ENCODE measurements at places on chromosomes 12 and 14.

- DNase-seq = no peak
These were observed 12.8 kb downstream of the PSMA6 start for GRCh38 chr14:35304812-35305462.

DNA sequence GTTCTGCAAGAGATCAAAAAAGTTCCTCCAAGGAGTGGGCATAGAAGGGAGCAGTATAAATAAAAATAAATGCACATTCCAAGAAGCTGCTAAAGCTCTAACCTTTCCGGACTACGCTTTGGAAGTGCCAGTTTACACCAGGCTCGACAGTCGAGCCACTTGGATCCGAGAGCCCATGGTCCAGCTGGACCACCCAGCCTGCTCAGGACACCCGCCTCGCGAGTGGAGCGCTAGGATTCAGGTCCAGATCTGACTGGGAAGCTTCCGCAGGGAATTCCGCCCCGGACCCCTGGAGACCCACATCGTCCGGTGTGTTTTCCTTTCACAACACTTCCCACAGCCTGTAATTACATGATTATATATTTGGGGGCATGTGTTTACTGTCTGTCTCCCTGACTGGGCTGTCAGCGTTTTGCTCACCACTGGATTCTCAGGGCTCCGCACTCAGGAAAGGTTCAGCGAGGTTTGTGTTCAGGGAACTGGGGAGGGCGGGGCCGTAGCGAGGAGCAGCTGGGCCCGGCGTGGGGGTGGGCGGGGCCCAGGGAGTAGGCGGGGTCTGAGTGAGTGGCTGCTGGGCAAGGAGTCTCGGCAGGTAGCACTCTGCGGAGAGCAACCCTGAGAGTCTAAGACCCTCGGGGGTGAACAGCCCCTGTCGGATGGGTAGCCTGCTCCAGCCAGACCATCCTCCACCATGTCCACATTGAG, 52.3 kb upstream of the TMEM263 start:
- DNase-seq = peak; percentile 89

DNA sequence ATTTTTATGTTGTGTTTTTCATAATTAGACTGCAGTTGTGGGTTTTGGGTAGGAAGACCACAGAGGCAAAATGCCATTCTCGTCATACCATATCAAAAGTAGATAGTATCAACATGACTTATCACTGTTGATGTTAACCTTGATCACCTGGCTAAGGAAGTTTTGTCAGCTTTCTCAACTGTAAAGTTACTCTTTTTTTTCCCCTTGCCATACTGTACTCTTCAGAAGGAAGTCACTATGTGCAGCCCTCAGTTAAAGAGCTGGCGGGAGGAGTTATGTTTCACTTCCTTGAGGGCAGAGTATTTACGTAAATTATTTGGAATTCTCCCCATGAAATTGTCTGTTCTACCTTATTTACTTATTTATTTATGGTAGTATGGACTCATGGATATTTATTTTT, 78.7 kb downstream of the PRORP start:
- DNase-seq = no peak

DNA sequence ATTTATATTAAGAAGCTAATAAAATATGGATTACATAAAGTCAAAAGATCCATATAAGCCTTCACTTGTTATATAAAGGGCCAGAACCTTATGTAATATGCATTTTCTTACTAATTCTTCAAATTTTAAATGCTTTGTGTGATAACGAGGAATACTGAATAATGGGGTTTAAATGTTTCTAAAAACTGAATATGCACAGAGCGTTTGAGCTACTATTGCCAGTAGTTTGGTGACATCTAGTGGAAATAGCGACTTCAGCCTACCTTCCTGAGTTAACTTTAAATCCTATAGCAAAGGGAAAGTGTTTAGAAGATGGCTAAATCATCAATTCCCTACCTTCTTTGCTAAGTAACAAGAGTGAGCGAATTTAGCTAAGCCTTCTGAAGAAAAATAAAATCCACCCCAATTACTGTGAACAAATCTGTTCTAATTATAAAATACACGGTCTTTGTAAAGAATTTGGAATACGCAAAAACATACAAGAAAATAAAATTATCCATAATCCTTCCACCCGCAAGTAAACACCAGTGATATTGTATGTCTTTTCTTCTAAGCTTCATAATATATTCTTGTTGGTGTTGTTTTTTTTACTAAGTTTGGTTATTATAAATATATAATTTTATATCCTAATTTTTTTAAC, 115.5 kb upstream of the G2E3 start:
- no peak for DNase-seq

- DNase-seq = no peak
These were observed 46.3 kb downstream of the TTC8 start for GRCh38 chr14:88870777-88871176.

GRCh38 chr14:75240781-75241180, 37.8 kb upstream of the FOS start:
- no peak for DNase-seq

GRCh38 chr14:92263681-92264080, 59.3 kb upstream of the SLC24A4 start:
- peak; percentile 3 for DNase-seq

DNA sequence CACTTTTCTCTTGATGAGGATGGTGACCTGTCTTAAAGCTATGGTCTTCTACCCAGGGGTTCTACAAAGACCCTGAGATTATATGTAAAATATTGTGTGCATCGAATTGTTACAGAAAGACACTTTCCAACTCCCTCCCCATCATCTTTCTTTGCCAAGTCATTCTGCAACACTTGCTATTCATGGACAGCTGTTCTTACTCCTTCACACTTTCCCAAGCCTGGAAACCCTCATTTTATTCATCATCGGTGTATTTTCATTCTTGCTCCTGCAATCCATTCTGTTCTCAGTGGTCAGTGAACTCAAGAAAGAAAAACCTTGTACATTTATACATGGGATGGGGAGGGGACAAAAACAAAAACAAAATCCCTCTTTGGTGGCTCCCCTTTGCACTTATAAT, 90.5 kb upstream of the STXBP6 start:
- no peak for DNase-seq

GRCh38 chr12:48938805-48939204, 13.5 kb upstream of the FKBP11 start:
- DNase-seq = no peak

- no peak for DNase-seq
These were observed 20.9 kb downstream of the RASSF3 start for GRCh38 chr12:64631197-64631596.

DNA sequence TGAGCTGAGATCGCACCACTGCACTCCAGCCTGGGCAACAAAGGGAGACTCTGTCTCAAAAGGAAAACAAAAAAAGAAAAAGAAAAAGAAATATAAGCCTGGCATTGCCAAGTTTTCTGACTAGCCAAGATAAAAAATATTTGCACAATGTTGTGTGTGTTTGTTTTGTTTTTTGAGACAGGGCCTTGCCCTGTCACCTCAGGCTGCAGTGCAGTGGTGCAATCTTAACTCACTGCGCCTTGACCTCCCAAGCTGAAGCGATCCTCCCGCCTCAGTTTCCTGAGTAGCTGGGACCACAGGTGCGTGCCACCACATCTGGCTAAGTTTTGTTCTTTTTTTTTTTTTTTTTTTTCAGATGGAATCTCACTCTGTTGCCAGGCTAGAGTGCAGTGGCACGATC, 5.5 kb upstream of the C12orf43 start:
- no peak for DNase-seq

DNA sequence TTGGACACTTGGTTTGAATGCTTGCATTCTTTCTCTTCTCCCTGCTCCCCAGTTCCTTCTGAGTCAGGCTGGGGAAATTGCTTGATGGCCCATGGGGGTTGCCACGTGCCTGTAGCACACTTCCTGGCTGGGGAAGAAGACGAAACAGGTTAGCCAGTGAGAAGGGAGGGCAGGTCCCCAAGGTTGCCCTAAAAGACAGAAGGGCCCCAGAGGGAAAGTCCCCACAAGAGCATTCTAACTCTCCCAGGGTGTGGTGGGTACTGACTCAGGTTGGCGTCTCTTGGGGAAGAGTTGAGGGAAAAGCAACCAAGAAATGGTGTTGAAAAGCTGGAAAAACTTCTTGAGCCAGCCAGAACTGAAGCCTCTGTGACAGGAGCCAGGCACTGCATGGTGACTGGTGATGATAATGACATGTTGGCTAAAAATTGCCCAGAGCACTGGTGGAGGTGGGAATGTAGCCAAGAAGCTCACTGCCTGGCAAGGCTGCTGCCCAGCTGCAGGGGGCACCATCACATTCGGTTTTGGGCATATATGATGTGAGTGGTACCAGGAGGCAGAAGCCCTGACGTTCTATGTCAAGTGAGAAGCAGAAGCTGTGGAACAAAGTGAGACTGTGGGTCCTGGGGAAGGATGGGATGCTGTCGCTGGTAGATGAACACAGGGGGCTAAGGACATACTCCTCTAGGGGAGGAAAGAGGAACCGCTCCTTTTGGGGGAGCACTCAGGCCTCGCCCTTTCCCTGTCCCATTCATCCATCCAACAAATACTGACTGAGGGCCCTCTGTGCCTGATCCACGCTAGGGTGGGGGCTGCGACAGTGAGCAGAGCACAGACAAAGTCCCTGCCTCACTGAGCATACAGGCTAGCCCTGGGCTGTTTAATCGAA, 8.1 kb upstream of the RABGGTA start:
- peak; percentile 60 for DNase-seq

DNA sequence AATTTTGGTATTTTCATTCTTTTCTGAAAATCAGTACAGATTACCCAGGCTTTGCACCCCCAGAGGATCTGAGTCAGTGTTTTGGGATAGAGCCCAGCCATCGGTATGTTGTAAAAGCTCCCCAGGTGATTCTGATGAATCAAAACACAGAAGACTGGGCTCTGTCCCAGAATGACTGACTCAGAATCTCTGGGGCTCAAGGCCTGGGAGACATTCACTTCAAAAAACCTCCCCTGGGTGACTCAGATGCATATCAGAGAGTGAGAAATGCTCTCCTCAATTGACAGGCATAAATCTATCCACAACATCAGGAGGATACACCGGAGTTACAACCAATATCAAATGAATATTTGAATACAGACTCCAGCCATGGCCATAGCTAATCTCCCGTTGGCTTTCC, 32.6 kb downstream of the SLC35F4 start:
- DNase-seq = peak; percentile 6

DNA sequence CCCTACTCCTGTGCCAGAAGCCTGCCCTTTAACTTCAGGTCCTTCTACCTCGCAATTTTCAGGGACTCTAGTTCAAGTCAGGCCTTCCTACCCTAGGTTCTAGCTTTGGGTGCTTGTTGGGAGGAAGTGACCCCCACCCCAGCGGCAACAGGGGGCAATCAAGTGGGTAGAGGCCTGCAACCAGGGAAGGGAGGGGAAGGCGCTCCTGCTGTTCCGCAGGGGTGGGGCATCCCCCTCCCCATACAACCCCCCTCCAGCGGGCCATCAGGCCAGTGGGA, 204 bp upstream of the PRPH start:
- no peak for DNase-seq

DNA sequence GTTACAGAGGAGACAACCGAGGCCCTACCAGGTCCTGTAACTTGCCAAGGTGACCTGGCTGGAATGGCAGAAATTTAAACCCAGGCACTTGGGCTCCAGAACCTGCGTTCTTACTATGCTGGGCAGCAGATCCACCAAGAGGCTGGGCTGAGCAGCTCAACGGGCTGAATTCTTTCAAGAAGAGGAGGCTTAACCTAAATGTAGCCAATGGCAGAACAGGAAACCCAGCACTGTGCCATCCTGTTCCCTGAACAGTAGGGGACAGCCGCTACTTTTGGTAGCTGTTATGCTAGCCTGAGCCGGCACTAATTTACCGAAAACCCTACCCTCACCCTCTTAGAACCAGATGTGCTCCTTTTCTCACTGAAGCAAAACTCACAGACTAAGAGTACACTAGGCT, 86.1 kb downstream of the ACTN1 start:
- no peak for DNase-seq

DNA sequence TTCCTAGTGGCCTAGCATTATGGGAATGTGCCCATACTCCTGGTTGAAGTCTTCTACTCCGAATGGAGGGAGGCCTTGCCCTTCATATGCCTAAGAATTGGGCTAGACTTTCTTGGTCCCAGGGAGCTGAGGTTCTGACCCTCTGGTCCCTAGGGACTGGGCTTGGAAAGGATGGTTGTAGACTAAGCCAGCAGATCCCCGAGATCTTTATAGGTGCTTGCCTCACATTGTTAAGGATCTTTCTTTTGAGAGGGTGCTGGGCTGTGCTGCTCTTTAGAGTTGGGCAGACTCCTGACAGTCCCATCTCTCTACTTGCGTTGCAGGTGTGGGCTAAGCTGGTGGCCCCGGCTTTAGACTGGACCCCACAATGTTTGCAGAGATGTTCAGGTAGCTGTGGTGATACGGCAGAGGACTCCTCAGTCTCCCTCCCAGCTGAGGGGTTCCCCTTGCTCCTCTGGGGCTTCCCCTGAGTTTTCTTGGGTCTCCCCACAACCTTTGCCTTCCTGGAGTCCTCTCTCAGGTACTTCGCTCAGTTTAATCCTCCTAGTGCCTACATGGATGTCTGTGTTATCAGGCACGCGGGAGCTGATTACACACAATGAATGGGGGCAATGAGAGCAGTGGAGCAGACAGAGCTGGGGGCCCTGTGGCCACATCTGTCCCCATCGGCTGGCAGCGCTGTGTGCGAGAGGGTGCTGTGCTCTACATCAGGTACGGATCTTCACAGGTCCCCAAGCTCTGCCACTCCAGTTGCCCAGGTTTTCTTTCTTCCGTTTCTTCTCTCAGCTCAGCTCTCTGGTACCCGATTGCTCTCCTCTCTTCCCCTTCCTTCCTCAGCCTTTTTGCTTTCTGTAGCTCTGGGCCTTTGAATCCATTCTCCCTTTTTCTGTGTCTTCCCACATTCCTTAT, 1.3 kb downstream of the MBD6 start:
- DNase-seq = no peak

- DNase-seq = no peak
These were observed 22.4 kb upstream of the TCP11L2 start for GRCh38 chr12:106280106-106280505.

DNA sequence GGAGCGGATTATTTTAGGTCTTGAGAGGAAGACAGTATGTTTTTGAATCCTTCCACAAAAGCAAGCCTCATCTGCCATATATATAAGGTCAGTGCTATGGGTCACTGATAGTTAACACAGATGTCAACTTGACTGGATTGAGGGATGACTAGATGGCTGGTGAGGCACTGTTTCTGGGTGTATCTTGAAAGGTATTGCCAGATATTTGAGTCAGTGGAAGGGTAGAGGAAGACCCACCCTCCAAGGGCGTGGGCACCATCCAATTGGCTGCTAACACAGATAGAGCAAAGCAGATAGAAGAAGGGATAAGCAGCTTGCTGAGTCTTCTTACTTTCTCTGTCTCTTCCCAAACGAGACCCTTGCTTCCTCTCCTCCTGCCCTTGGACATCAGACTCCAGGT, 185.0 kb upstream of the BTG1 start:
- DNase-seq = no peak

GRCh38 chr12:106135781-106136180, 3.0 kb downstream of the NUAK1 start:
- no peak for DNase-seq

Measured in body of pancreas (tissue), 4 donors.